ENCODE measurements at places on chromosomes 16 and 17.

- no peak for DNase-seq
Observed at GRCh38 chr17:43444223-43445008, 39.4 kb upstream of the DHX8 start.

DNA sequence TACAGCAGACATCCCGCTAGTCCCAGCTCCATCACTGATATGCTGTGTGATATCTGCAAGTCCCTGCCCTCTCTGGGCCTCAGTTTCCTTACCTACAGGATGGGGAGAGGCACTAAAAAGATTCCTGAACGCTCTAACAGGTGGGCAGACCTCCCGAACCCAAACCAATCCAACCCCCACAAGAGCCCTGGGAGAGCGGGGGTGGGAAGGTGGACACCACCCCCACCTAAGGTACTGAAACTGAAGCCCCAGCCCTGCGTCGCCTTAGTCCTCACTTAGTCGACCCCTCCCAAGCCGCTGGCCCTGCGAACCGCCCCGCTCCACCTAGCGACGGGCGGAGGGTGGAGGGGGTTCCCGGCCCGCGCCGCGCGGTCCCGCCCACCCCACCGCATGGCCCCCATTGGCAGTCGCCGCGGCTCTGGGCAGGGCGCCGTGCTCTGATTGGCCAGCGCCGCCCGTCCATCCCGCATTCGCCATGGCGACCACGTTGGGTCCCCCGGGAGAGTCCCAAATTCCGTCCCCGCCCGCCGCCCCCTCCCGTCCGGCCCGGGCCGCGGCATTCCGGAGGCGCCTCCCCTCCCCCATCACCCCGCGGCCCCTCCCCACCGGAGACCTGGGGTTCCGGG is 578 bp downstream of the CCDC102A start:
- peak; percentile 89 for DNase-seq

GRCh38 chr17:64008830-64009229 is 10.7 kb downstream of the PRR29 start:
- DNase-seq: no peak

DNA sequence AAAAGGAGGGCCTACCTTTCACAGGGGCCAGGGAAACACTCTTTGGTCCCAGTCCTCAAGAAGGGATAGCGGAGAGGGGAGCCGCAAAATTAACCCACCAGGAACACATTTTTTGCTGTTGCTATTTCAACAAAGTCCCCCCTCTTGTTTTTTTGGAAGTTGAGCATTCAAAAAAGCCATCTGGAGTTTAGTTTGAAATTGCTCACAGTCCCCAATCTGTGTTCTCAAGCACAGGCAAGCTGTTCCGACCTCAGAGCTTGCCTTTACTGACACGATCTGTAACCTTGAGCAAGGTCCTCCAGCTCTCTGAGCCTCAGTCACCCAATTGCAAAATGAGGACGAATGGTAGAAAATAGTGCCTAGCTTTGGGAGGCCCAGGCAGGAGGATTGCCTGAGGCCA is 131.1 kb downstream of the ZNF423 start:
- no peak for DNase-seq

- DNase-seq: no peak
Observed at GRCh38 chr16:35792516-35793285, 2333.3 kb downstream of the TP53TG3F start.

DNA sequence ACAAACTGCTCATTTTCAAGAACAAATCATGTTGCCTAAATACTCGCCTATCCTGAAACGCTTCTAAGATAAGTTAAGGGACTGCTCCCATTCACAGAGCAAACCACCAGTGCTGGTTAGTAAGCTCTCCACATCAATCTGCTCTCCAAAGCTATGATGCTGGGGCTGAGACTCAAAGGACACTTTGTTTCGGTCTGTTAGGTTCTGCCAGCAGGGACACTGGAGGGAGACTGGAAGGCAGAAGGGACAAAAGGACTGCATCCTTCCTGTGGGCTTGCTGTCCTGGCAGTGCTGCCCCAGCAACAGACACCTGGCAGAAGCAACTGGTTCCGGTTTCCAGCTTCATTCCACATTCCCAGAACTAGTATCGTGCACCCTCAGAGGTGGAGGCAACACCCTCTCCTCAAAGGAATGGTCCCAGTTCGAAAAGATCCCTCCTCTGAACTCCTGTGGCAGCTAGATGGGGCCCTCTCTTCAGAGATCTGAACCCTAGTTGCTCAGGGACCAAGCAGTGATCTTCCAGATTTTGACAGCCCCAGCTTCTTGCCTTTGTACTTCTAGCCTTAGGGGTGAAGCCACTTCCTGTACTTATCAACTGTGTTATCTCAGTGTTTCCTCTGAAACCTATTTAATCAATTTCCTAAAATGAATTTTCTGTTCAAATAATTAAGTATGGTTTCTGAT is 73.4 kb upstream of the GSG1L start:
- no peak for DNase-seq

- DNase-seq: no peak
Observed at GRCh38 chr16:74650966-74651567, 15.6 kb downstream of the RFWD3 start.

GRCh38 chr17:18025241-18025944 is 13.6 kb downstream of the ATPAF2 start:
- DNase-seq: no peak

- no peak for DNase-seq
Observed at GRCh38 chr17:81870981-81871386, at the start of gene ARHGDIA. ARHGDIA (minus strand) TSS chr17:81871337; CDS start chr17:81869930, 1,407 bp downstream.

DNA sequence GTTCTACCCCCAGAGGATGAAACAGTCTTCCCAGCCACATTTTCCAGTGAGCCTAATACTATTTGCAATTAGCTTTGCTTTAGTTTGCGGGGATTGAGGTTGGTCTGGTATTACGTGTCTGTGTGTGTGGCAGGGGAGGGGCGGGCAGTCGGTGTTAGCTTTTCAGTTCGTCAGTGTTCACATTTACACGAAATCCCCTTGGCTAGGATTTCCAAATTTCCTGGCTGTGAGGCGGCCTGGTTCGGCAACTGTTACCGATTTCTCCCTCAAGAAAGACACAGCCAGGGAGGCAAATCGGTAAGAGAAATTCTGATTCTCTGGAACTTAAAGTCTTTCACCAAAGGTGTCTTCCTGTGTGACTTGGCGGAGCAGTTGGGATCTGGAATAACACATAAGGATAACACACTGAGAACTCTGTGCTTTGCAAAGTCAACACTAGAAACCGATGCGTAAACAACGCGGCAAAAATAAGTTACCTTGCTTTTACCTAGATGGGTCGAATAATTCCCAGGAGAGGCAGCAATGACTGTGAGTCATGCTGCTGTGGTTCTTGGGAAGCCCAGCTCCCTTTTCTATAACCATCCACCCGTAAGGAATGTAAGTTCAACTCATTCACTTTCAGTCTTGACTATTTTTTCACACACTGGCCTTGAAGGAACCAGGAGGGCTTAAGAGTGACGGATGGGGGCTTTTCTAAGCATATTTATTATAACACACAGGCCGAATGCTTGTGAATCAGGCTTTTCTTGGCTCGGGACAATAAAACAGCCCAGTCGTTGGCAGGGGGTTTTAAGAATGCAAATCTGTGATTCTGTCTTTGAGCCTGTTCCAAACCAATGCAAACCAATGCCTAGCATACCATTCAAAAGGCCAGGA is 24.2 kb downstream of the GPRC5B start:
- no peak for DNase-seq

DNA sequence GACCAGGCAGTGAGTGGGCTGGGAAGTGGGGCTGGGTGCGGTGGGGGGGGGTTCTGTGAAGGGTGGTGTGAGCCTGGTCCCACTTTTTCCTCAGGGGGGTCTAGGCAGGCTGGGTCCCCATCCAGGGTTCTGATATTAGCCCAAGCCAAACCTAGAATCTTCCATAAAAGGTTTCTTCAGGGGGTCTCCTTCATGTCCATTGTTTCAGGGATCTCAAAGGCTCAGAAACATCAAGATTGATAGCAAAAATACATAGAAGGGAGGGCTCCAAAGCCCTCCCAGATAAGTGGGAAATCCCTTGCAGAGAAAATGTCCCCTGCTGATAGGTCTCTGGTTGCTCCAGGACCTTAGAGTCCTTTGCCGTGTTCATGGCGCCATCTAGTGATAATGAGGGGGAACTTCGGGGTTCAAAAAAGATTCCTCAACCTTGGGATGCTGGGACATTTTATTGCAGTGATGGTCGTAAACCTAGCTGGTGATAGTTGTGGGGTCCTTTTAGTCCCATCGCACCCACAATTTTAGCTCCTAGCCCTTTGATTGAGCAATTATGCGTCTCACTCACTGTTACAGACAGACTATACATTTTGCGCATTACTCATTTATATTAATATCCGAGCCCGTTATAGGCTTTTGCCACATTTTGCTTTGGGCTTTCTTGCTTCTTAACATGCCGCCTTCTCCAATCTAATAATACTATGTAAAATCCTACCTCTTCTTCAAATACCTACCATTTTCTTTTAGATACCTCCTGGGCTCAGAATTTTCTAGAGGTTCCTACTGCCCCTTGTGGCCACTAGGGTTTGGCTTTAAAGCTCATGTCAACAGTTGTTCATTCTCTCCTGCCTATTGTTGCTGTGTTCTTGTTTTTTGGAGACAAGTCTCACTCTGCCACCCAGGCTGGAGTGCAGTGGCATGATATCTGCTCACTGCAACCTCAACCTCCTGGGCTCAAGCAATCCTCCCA is 35.1 kb downstream of the IGF2BP1 start:
- DNase-seq: no peak

GRCh38 chr17:1907909-1908698 is 78.3 kb downstream of the RPA1 start:
- no peak for DNase-seq

DNA sequence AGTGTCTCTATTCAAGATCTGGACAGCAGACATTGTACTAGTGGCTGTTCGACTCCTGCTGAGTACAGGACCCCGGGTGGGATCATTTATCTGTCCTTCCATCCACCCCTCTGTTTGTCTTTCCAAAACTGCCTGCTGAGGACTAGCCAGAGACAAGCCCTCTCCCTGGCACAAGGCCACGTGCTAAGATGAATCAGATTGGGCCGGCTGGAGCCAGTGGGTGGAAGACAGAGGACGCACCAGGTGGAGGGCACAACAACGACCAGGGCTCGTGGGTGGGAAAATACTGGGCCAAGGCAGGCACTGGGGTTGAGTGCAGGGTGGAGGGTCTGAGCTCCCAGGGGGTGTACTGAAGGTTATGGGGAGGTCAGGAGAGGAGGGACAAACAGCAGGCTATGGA is 1.4 kb upstream of the CA7 start:
- DNase-seq: no peak

DNA sequence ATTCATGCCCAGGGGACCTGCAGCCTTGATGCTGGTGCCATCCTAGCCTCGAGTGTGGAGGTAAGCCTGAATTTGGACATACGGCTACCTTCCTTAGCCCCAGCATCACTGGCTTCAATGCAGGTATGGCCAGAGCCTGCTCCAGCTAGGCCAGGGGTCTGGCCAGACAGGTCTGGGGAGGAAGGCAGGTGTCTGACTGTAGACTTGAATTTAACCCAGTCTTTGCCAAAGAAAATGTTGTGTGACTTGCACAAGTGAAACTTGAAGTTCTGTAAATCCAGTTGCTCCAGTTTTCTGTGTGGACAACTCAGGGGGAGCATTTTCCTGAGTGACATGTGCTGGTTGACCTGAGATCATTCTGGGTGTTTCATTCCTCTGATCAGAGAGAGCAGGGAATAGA is 32.8 kb downstream of the TMEM238L start:
- DNase-seq: no peak

DNA sequence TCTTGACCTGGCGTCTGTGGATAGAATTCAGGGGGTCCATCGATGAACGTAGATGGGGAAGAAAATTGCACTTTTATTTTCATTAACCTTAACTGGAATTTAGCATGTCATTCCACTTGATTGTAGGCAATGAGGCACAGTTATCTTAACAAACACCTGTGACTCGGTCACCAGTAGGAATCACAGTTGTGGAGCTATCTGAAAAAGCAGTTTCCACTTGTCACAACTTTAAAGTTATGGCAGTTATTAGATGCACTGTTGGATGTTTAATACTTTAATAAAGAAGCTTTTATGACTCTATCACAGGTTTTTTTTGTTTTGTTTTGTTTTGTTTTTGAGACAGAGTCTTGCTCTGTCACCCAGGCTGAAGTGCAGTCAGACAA is 83.7 kb upstream of the LGALS9 start:
- DNase-seq: no peak

DNA sequence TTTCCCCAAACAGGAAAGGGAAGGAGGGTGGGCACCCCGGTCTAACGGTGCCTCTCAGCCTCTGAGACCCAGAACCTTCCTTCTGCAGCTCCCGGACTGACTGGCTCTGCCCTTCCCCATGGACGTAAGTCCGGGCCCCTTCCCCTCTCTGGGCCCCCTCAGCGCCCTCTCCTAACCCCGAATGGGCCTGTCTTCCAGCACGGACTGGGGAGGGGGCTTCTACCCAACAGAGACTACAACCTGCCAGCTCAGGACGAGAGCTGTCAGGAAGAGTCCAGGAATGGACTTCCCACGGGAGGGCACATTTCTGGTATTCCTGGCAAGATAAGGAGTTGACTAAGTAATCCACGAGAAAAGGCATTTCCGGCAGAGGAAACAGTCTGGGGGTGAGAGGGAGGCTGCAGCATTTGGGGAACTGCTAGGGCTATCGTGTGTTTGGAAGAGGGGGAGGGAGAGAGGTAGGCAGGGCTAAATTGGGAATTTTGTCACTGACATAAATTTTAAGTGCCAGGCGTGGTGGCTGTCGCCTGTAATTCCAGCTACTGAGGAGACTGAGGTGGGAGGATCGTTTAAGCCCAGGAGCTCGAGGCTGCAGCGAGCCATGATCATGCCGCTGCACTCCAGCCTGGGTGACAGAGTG is 12.1 kb upstream of the ALDOA start:
- DNase-seq: no peak

DNA sequence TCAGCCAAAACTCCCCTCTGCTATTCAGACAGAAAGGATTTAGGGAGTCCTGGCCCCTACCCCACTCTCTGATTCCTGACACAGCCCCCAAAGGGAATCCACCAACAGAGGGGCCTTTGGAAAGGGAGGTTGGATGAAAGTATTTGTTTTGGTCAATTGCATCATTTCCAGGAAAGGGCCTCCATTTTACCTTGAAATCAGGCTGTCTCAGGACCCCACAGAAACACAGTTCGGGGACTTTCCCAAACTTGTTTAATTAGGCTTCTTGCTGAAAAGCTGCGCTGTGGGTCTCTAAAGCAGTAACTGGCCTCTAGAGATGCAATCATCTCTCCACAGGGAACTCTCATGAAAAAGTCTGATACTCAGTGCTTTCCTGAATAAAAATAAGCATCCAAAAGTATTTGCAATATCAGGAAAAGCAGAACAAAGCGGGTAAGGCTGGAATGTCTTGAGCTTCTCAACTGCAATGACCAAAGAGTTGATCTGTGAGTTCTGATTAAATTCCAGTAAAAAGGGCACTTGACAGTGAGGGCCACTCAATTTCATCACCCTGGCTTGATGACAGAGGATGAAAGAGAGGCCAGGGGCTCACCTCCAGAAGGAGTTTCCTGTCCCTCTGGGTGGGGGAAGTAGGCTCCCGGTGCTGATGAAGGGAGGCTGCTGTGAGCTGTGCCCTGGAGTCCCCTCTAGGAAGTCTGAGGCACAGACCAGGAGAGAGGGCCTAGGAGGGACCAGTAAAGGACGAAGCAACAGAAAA is 36.3 kb downstream of the LYRM9 start:
- DNase-seq: no peak

GRCh38 chr16:15777533-15778203 is 79.2 kb downstream of the MYH11 start:
- DNase-seq: no peak

GRCh38 chr17:9174779-9175574 is 153.7 kb downstream of the NTN1 start:
- DNase-seq: no peak

All from stimulated activated CD4-positive, alpha-beta T cell treated with anti-CD3 and anti-CD28 coated beads, Interleukin-1b, Interleukin-23, amount 100 ng/mL, for 1 hour (primary cell).